Cortex of kidney (tissue), 1 donor: ENCODE measurements at places on chromosomes 4 and X.

- DNase-seq: no peak
Measured at GRCh38 chrX:63855896-63856295, 70.9 kb upstream of the ARHGEF9 start.

GRCh38 chr4:56505269-56506130 lies at the start of gene ARL9:
TSS of gene ARL9 (plus strand) at chr4:56505791. CDS start at chr4:56505863, 72 bp downstream.
- no peak for DNase-seq

GRCh38 chr4:53221832-53222480 lies 143.9 kb downstream of the SCFD2 start:
- DNase-seq: no peak

- DNase-seq: no peak
Measured at GRCh38 chr4:188268131-188268908, 129.1 kb downstream of the TRIML1 start.

GRCh38 chr4:184328022-184328736 lies 110.5 kb upstream of the ENPP6 start:
- no peak for DNase-seq

DNA sequence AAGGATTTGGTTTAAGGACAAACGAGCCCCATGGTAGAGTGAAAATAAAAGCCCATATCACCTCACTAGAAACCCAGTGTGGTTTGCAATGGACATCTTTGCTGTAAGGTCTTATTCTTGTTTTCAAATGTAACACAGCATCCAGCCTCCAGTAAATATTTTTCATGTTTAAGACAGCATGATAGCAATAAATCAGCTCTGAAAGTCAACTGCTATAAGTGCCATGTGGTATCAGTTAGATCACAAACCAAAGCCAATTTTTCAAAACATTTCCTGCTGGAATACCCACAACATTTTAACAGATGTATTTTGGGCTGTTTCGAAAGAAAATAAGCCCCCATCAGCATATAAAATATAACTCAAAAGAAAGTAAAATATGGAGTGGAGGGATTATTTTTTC lies 24.0 kb upstream of the SCML1 start:
- no peak for DNase-seq

DNA sequence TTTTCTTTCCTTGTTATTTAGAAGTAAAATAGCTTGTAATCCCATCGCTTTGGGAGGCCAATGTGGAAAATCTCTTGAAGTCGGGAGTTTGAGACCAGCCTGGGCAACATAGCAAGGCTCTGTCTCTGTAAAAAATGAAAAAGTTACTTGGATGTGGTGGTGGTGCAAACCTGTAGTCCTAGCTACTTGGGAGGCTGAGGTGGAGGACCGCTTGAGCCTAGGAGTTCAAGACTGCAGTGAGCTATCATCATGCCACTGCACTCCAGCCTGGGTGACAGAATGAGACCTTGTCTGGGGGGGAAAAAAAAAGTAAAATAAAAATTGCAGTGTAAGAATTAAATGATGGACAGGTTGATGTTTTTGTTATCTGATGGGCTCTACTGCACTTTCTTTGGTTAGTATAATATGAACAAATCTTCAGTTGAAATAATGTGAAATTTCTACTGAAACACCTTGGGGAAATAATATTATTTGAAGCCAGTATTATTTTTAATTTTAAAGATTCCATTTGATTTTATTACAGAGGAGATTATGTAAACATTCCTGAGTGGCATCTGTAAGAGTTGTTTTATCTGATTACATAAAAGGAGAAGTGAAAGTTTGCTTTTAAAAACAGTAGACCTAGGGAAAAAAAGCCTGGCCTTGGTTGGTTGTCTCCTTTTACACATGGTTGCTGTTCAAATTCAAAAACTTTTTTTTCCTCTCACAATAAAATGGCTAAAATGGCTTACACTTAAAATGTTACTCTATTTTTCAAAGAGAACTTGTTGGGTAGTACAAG lies 10.5 kb upstream of the NDUFC1 start:
- no peak for DNase-seq

DNA sequence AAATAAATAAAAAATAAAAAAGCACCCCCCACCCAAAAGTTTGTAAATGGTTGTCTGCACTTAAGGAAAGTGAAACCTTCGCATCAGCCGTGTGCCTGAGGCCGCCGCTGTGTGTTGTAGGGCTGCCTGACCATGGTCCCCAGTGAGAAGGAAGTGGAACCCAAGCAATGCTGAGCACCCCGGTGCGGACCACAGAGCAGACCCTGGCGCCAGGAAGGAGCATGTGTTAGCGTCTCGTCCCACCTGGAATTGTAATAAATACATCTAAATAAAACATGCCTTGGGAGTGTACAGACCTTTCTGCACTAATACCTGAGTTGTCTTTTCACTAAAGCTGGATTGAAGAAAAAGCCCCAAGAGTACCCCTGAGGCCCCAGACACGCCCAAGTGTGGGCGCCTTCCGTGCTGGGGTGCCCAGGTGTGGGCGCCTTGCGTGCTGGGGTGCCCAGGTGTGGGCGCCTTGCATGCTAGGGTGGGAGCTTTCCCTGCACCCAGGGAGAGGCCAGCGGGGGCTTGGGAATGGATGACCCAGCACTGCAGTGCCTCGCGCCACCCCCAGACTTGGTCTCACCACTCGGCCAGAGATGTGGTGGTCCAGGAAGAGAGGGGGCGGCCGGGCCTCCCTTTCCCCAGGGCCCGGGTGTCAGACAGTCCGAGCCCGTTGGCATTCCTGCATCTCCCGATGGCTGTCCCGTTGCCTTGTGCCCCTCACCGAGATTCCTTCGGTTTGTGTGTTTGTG lies 33.7 kb downstream of the HTT-AS start:
- no peak for DNase-seq

DNA sequence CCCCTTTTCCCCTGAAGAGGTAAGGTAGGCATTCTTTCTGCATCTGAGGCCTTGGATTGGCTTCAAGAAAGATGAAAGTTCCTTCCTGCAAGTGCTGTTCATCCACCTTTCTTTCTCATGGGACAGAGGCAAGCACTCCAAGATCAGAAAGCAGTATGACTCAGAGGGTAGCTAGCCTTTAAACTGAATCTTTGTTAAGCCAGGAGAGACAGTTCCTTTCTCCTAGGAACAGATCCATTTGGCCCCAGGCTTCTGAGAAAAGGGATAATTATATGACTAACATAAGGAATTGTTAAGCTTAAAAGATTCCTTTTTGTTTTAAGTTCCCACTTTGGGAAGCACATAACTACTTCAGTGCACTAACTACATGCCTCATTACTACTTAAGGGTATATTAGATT lies 192.0 kb downstream of the PPP3CA start:
- no peak for DNase-seq

- DNase-seq: no peak
Measured at GRCh38 chr4:141065872-141066271, 67.4 kb downstream of the RNF150 start.

DNA sequence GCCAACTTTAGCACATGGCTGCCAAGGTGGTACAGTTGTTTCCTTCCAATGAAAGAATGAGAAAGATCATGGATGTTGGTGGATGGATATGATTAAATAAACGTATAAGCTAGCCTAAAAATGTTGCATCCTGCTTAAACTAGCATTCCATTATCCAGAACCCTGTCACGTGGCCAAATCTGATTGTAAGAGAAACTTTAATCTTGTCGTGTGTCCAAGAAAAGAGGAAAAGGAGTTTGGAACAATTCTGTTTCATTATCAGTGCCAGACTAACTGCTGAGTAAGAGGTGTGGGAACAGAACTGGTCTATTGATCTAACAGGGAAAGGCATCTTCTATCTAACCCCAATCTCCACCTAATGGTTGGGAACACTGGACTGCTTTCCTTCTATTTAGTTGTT lies 325.2 kb upstream of the BMP3 start:
- DNase-seq: no peak

GRCh38 chr4:119477412-119478053 lies 151.1 kb downstream of the PDE5A start:
- no peak for DNase-seq

DNA sequence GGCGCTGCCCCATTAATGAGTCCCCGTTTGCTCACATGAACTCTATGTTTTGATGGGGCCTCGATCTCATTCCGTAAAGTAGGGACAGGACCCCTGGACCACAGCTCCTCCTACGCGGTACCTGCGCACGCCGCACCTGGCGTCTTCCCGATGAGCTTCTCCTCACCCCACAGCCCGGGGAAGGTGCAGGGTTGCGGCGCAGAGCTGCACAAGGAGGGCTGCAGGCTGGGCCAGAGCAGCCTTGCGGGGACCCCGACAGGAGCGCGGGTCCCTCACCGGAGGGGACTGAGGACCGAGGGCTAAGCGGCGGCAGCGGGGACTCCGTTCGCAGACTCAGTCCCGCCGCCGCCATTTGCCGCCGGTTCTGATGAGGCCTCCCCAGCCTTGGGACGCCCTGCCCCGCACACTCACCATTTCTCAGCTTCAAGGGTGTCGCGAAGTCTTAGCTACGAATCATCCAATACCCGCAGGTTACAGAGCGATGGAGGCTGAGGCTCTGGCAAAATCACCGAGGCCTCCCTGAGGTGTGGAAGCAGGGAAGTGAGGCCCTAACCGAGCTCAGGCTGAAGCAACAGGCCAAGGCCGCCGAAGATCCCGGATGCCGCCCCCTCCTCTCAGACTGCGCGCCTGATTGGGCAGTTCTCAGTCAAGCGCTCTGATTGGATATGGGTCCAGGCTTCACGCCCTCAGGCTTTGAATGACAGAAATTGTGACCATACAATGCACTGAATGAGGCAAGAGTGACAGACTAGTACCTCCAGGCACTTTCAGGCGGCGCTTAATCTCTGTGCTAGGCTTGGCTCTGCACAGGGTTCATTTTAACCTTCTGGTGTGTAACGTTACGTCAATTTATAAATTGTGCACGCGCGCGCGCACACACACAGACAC lies 25.1 kb downstream of the ZNF721 start:
- no peak for DNase-seq

GRCh38 chrX:40158036-40158706 lies 60.4 kb upstream of the BCOR start:
- no peak for DNase-seq

- DNase-seq: no peak
Measured at GRCh38 chr4:149398993-149399392, 416.6 kb downstream of the IQCM start.

- no peak for DNase-seq
Measured at GRCh38 chr4:123603165-123603564, 206.6 kb downstream of the SPRY1 start.

DNA sequence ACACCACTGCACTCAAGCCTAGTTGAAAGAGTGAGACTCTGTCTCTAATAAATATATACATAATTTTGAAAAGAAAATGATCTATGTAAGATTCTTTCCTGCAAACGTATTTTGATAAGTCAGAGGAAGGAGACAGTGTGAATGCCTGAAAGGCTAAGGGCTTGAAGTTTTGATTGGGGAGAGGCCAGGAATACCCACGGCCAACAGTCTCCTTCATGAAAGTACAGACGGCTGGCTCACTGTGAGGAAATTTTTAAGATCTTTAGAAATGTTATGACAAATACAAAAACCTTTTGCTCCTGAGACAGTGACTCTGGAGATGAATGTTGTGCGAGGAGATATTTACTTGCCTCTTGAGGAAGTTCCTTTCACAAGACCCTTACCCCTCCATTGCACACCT lies 111.4 kb upstream of the KLHL13 start:
- no peak for DNase-seq

DNA sequence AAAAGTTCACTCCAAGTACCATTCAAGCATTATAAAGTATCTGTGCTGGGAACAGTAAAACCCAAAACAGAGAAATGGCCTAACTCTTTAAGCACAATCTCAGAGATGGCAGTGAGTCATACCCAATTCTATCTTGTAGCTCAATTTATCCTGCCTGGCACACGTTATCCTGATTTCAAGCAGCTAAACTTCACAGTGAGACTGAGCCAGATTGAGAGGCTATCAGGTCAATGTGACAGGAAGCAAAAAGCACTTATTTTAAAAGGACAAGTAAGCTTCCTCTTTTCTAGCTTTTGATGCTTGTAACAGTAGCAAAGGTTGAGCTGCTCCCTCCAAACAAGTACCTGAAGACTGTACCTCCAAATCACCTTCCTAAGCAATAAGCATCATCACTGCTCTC lies 324.9 kb downstream of the NAF1 start:
- no peak for DNase-seq

- DNase-seq: no peak
Measured at GRCh38 chr4:139368998-139369397, 66.7 kb upstream of the NDUFC1 start.

GRCh38 chr4:1207157-1207470 lies 34.7 kb upstream of the SPON2 start:
- DNase-seq: no peak

GRCh38 chr4:156981262-156981769 lies 9.7 kb upstream of the PDGFC start:
- DNase-seq: no peak

DNA sequence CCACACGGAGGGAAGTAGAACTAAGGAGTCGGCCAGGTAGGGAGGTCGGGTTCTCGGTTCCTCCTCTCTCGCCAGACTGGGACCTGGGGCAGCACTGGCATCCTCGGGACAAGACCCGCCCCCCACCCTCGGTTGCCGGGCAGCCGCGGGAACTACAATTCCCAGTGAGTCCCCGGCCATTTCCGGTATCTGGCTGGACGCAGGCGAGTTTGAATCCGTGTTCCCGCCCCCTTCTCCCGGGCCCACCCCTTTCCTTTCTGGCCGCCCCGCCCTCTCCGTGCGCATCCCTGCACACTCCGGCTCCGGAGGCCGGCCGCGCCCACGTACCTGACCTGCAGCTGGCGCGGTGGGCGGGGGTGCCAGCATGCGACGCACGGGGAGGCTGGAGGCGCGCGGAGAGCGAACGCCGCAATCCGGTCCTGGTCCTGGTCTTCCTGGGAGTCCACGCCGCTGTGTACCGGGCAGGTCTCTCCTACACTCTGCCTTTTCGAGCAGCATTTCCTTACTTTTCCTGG lies 10.2 kb upstream of the DLG3 start:
- no peak for DNase-seq

DNA sequence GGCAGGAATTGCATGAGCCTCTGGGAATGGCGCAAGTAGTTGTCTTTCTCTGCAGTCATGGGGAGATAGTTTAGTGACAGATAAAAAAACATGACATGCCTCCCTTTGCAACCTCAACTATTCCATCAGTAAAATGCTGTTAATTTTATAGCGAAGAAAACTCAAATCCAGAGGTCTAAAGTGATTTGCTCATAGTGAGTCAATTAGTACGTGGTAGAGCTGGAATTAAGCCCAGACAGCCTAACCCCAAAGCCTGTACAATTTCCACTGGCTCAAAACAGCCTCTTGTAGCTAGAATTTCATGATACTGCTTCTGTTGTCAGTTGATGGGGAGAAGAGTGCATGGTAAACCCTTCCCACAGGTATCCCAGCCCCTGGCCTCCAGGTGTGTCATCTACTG lies 81.3 kb upstream of the TRPC5 start:
- no peak for DNase-seq

DNA sequence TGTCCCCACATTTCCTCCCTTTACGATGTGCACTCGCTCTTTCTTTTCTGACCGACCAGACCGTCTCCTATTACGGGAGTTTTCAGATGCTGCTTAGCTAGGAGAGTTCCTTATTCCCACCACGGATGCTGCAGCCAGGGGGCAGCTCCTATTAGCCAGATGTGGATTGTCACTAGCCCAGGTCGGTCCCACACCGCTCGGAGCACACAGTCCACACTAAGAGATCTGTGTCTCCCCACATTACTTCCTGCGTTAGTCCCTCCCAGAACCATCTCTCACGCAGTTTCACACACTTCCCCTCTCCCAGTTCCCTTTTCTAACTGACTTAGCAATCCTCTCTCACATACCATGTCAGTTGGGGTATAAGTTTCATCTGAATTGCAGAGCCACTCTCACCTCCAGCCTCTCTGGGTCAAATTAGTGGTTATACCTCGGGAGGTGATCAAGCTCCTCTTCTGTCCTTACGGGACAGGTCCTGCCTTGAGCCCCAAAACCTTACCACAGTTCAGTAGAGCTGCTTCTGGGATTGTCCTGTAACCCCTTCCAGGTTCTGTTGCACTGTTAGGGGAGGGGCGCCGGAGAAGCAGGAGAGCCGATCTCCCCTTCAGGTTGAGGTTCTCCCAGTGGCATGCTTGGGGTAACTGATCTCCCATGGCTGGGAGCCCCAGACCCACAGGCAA lies 28.2 kb downstream of the SULT1E1 start:
- DNase-seq: no peak
